ENCODE measurements at places on chromosomes 5 and 9.

GRCh38 chr9:99824378-99825171, 2.9 kb downstream of the NR4A3 start:
- peak; percentile 92 for DNase-seq

DNA sequence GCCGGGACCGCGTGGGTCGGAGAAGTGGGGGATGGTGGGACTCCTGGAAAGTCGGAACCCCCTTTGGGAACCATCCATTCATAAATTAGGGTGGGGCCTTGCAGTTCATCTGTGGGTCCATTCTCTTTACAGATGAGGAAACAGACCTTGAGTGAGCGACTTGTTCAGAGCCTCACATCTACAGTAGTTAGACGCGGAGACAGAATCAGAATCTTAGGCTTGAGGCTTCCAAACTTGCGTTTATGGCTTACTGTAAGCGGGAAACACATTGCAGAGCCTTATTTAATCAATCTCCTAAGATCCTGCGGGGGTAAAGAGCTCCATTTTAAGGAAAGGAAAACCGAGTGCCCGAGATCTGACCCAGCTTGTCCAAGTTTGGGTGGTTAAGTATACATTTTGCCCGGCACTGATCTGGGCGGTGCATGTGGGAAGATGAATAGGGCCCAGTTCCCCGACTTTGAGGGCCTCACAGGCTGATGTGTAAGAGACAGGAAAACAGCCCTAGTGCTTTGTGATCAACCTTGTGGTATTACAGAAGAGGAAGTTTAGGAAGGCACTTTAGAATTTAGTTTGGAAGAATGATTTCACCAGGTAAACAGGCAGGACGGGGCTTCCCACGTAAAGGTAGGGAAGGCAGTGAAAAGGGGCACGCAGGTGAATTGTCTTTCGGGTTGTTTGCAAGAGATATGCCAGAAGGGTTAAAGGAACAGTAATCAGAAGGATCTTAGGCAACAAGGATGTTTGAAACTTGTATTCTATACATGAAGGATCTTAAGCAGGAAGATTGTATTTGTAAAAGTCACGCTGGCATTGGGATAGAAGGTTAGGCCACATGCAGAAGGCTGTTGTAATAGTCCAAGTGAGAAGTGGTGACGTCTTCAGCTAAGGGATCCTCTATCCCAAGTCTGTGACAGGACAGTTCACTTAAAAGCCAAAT, 744 bp downstream of the TARS1 start:
- DNase-seq: peak; percentile 78

- no peak for DNase-seq
Measured at GRCh38 chr9:110532908-110533665, 46.5 kb downstream of the SVEP1 start.

- DNase-seq: no peak
Measured at GRCh38 chr5:116733991-116734975, 159.7 kb upstream of the SEMA6A start.

DNA sequence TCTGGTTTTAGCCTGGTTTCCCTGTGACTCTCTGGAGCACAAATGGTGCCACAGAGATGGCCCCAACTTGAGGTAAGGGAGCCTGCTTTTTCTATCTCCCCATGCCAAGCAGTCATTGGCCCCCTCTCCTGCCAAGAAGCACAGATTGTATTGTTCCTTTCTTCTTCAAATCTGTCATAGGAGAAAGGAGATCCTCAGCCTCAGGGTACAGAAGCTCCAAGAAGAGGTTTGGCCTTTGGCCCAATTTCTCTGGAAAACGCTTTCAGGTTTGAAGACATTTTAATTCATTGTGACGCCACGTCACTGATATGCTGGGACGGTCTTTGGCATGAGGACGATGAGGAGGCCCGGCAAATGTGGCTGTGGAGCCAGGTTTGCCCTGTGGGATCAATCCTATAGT, 29.2 kb upstream of the PANK3 start:
- no peak for DNase-seq

DNA sequence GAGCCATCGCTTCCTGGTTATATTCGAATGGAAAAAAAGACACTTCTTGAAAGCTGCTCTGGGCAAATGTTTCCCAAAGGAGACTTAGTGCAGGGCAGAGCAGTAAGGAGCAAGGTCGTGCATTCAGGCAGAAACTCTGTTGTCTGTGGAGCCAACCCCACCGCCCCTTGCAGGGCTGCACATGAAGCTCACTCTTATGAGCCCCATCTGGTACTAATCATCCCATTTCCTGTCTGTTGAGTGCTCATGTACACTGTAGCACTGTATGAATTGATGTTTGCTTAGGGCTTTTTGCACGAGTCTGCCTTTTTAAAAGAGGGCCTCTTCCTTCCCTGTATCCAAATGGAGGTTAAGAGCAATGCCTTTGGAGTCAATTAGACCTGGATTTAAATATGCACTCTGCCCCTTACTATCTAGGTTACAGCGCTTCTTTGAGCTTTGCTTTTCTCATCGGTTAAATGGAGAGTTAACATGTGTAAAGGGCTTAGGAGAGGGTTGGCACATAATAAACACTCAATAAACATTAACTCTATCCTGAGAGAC, 25.4 kb downstream of the HMHB1 start:
- DNase-seq: no peak

GRCh38 chr5:158559643-158560042, 540.1 kb downstream of the EBF1 start:
- no peak for DNase-seq

GRCh38 chr9:38697776-38698300, 22.1 kb downstream of the FAM240B start:
- DNase-seq: no peak

DNA sequence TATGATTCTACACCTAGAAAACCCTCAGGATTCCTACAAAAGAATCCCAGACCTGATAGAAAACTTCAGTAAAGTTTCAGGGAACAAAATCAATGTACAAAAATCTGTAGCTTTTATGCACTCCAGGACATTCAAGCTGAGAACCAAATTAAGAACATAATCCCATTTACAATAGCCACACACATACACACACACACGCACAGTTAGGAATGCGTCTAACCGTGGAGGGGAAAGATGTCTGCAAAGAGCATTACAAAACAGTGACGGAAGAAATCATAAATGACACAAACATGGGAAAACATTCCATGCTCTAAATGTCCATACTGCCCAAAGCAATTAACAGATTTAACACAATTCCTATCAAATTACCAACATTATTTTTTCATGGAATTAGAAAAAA, 51.4 kb upstream of the CAST start:
- no peak for DNase-seq

DNA sequence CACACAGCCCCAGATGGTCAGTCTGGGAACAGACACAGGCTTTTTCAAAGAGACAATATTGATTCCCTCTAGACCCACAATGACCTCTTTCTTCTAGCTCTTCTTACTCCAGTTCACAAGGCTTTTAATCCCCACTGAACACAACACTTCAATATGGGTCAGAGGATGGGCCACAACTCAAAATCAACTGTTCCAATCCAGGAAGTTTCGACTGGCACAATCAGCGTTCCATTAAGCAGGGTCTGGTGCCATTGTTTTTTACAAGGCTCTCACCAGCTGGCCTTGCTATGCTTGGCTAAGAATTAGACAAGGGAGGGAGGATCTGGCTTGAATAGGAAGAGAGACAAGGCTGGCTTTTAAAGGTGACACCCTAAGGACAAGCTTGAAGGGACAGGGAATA, 199.4 kb upstream of the SLC24A2 start:
- no peak for DNase-seq

DNA sequence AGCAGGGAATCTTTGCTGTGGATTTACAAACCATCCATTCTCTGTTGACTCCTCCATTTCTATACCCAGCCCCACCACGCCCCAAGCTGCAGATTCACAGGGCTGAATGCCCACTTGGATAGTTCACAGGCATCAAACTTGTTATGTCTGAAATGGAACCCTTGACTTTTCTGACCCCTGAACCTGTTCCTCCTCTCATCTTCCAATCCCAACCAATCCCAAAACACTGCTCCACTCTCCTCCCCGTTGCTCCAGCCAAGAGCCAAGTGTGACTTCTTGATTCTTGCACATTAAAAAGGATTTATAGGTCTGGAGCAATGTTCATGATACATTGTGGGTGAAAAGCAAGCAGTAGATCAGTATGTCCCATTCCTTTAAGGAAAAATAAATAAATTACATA, 145.6 kb downstream of the DAB2IP start:
- no peak for DNase-seq

GRCh38 chr5:10678244-10678643, 82.8 kb downstream of the DAP start:
- DNase-seq: no peak

DNA sequence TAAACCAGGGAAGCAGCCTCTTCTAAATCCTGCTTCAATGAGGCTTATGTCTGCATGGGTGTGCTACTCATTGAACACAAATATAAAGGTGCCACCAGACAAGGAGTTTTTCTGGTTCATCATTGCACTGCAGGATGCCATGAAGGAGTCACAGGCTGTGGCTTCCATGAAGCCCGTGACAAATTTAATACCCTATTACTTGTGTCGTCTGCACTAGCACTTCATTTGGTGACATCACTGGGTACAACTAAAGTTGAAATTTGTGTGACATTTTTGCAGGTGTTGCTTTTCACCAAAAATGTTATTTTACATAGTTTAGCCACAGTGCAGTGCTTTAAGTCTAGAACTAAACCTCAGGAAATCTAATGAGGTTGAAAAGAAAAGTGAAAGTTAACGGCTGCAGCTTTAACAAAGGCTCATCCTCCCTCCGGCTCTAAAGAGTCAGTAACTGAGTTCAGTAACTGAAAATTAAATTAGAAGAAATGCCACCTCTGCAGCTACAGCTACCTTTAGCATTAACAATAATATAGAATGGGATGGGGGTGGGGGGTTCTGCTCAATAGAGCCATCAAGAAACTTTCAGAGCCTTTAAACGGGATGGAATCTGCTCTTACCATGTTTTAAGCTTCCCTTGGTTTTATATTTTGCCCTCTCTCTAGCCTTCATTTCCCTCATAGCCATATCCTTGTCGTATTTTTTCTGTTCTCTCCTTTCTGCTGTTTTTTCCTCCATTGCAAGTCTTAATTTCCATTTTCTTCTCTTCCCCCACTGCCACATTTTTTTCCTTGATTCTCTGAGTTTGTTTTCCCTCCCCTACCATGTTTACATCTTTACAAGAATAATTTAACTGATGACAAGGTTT, 233.8 kb upstream of the TMEM161B start:
- DNase-seq: peak; percentile 73

- DNase-seq: no peak
Measured at GRCh38 chr9:35771534-35771933, 17.5 kb upstream of the MSMP start.

GRCh38 chr5:25255128-25255527, 610.4 kb upstream of the CDH10 start:
- DNase-seq: no peak

DNA sequence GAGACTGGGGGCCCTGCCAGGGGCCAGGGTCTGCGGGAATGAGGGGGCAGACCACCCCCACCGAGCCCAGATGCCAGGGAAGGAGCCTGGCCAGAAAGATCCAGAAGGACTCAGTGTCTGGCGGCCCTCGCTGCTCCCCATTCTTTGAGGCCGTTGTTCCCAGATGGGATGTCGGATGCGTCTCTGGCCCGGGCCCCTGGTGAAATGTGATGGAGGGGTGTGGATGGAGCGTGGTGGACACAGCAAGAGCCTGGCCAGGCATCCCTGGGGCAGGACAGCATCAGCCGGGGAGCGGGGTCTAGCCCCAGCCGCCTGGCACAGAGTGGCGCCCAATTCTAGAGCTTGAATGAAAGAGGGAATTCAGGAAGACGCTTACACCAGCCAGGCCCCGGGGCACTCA, 46.2 kb upstream of the NKD2 start:
- no peak for DNase-seq

GRCh38 chr5:55481293-55481855, 53.4 kb downstream of the PLPP1 start:
- no peak for DNase-seq

DNA sequence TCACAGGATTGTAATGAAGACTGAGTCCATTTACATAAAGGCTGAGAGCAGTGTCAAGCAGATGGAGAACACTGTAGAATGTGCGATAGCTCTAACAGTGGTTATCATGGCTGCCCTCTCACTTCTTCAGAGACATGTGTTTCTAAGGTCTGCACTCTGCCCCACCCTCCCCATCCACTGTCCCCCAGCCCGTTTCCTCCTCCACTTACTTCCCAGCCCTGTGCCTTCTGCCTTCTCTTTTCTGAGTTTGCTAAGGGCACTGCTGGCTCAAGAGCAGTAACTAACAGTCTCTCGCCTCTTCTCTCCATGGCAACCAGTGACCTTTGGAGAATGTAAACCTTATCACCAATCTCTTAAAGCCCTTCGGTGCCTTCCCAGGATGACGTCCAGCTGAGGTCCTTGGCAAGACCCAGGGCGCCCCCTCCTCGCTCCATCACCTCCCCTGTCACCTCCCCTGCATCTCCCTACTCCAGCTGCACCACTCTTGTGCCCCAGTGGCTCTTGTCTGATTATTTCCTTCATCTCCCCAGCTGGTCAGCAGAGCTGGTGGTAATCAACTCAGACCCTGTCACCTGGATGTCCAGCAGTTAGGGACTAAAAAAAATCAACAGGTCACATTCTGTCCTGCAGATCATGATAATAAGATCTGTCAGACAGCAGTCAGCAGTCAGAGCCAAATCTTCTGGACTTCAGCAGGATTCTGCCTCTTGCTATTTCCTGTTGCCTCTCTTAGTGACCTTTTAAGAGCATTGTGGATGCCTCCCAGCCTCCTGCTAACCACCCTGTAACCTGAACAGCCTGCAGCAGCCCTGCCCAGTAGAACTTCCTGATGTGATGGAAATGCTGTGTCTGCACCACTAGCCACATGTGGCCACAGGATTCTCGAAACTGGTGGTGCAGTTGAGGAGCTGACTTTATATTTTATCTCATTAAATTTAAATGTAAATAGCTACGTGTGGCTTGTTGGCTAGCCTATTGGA, 9.0 kb downstream of the FXN start:
- DNase-seq: peak; percentile 72

GRCh38 chr9:132798817-132799790, 79.0 kb downstream of the AK8 start:
- no peak for DNase-seq

DNA sequence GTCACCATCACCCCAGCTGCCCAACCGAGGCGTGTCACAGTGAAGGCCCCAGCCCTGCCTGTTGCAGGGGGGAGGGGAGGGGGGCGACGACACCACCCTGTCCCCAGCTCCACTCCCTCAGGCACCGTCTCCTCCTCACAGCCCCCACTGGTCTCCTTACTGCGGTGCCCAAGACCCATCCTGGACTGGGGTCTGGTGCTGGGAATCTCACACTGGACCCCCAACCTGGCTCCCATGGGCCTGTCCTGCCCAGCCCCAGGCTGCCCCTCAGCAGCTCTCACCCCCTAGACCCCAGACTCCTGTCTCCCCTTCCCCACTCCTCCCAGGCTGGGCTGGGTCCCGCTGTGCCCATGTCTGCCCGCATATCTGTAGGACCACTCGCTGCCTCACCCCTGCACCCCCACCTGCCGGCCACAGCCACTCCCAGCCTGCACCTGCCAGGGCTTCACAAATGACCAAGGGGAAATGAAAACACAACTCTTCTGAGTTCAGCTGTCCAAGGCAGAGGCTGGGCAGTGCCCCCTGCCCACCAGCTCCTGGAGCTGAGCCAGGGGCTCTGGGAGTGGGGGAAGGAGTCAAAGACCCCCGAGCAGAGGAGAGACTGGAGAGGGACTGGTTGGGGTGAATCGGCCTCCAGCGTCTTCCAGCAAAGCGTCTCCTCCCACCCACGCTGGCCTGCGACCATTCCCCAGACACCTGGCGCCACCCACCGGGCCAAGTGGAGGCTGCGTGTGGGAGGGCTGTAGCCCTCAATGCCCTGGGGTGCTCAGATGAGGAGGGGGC, 32.6 kb upstream of the EGFL7 start:
- DNase-seq: peak; percentile 89

All from activated CD4-positive, alpha-beta T cell treated with anti-CD3 and anti-CD28 coated beads, Interleukin-2, amount 10 ng/mL, durations not matched to agents 24 days and 14 days (primary cell).